Neural crest cell (in vitro differentiated cells): ENCODE measurements at places on chromosomes 3 and 15.
A peak's percentile ranks its signal among the peaks of the same experiment; 100 is the strongest.

- H3K4me1 ChIP-seq, result no peaks in the 10 kb centered on the region
- DNase-seq, result no peak
- no peaks in the 10 kb centered on the region for H3K36me3 ChIP-seq
- no peak overlapping the region for H3K4me3 ChIP-seq
- H3K27me3 ChIP-seq, result peaks cover 51% of the 10 kb centered on the region
These were observed 113.4 kb downstream of the UNC13C start for GRCh38 chr15:54091651-54092050.

GRCh38 chr3:16151109-16151508, 23.4 kb upstream of the GALNT15 start:
- DNase-seq, result no peak
- peaks cover 2% of the 10 kb centered on the region for H3K27me3 ChIP-seq
- H3K4me3 ChIP-seq, result no peak overlapping the region
- H3K36me3 ChIP-seq, result peaks cover 3% of the 10 kb centered on the region
- H3K4me1 ChIP-seq, result no peaks in the 10 kb centered on the region

DNA sequence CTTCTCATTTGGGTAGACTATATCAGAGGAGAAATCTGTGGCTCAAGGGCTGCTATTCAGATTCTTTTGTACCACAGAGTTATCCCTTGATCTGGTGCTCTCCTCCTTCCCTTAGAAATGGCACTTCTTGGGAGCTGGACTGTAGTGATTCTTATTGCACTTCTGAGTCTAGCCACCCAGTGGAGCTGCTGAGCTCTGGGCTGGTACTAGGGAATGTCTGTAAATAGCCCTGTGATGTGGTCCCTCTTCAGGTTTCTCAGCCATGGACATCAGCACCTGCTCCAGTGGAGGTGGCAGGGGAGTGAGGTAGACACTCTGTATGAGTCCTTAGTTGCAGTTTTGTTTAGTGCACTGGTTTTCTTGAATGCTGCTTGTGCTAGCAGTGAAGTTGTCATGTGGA, 1292.6 kb downstream of the SI start:
- H3K4me1 ChIP-seq, result no peaks in the 10 kb centered on the region
- H3K36me3 ChIP-seq, result no peaks in the 10 kb centered on the region
- no peak overlapping the region for H3K4me3 ChIP-seq
- DNase-seq, result peak; percentile 8

- H3K4me1 ChIP-seq, result peaks cover 56% of the 10 kb centered on the region
- H3K36me3 ChIP-seq, result peaks cover 16% of the 10 kb centered on the region
- no peak overlapping the region for H3K27ac ChIP-seq
- H3K4me3 ChIP-seq, result peak overlapping the region; percentile 85
- peaks cover 49% of the 10 kb centered on the region for H3K27me3 ChIP-seq
These were observed 1.0 kb downstream of the ONECUT1 start for GRCh38 chr15:52789008-52789600.

DNA sequence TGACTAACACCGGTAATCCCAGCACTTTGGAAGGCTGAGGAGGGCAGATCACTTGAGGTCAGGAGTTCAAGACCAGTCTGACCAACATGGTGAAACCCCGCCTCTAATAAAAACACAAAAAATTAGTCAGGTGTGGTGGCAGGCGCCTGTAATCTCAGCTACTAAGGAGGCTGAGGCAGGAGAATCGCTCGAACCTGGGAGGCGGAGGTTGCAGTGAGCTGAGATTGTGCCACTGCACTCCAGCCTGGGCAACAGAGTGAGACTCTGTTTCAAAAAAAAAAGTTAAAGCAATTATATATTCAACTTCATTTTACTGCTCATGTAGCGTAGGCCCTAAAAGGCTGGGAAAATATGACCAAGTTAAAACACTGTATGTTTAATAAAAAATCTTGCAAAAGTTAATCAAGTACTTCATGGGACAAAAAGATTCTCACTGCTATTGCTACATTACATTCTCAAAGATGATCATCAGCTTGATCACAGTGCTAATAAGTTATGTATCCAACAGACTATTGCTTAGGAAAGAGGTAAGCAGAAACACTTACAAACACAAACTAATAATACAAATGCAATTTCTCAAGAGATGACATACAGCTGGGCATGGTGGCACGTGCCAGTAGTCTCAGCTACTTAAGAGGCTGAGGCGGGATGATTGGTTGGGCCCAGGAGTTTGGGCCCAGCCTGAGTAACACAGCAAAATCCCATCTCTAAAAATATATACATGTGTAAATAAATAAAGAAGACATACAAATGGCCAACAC, 2.7 kb downstream of the COPS2 start:
- H3K27ac ChIP-seq, result no peak overlapping the region
- no peak for DNase-seq
- no peaks in the 10 kb centered on the region for H3K27me3 ChIP-seq
- H3K36me3 ChIP-seq, result no peaks in the 10 kb centered on the region

DNA sequence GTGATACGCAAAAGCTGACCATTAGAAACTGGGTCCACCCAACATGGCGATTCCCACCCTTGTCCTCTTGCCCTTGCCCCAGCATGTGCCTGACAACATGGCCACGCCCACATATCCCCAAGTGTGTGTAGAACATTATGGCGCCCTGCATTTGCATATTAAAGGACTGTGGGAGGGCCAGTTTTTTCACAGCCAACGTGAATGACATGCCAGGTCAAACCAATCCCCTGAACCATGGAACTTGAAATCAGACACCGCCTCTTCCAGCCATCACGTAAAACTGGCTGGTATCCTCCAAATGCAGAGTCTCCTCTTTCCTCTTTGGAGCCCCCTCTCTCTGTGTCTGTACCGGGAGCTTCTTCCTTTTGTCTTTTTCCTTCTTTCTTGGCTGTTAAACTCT, 156.7 kb upstream of the EPHA6 start:
- no peaks in the 10 kb centered on the region for H3K4me1 ChIP-seq
- no peak for DNase-seq
- H3K36me3 ChIP-seq, result no peaks in the 10 kb centered on the region

DNA sequence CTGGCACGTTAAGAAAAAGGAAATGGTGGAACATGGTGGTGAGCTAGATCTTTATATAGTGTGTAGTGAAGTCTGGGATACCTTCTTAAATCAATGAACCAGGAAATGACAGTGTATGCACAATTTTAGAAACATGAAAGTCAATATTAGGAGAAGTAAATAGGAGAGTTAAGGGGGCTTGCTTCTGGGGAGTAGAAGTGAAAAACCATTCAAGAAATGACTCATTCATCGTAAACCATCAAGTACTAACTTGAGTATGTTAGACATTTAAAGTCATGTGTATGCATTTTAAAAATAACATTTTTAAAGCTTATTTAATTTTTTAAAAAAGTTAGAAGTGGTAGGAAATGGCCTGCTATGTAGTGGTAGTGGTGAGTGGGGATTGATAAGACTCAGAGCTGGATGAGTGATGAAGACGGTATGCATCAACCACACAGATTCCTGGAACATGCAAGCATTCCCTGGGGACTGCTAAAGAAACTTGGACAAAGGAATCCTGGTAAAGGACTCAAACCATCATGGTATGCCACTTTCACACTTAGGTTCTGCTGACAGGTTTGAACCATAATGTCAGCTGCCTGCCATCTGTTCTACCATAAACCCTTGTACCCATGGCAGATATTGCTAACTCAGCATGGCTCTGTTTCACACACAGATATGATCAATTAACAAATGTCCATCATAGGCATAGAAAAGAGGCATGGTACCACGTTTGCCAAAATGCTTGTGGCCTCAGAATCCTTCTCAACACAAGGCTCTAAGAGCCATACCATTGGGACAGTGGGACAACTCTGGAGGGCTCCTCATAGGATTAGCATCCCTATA, 28.9 kb upstream of the MITF start:
- no peaks in the 10 kb centered on the region for H3K4me1 ChIP-seq
- no peaks in the 10 kb centered on the region for H3K36me3 ChIP-seq
- no peak overlapping the region for H3K27ac ChIP-seq

- peaks cover 6% of the 10 kb centered on the region for H3K27me3 ChIP-seq
- peaks cover 11% of the 10 kb centered on the region for H3K4me1 ChIP-seq
- no peak for DNase-seq
- H3K4me3 ChIP-seq, result no peak overlapping the region
These were observed 32.4 kb upstream of the SLC6A6 start for GRCh38 chr3:14369675-14370669.

DNA sequence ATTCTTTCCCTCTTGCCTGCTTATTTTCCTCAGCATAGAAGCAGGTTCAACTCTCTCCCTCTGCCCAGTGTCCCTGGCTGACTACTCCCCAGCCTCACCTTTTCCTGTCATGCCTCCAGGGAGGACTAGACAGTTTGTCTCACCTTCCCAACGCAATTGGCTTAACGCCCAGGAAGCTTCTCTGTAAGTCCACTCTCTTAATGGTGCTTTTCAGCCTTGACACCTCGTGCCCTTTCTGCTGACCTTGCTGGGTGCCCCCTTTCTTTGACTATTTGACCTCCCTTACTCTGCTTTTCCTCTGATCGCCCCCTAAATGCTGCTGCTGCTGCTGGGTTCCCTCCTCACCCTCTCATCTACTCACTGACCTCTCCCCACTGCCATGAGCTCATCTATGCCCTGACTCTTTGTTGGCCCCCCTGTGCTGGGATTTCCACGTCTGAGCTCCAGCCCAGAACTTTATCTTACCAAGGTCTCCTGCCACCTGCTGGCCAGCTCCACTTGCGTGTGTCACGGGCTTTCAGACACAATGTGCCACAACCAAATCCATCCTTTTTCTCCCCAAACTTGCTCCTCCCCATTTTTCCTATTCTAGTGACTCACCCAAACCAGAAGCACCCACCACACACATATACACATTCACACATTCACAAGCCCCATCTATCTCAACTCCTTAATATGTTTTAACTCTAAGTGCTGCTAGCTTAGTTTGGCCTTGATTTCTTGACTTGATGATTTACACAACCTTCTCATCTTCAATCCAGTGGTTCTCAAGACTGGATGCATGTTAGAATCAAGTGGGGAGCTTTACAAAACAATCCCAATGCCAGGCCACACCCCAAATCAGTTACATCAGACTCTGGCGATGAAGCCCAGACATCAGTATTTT, 16.6 kb downstream of the EPB42 start:
- peaks cover 6% of the 10 kb centered on the region for H3K4me1 ChIP-seq
- H3K4me3 ChIP-seq, result no peak overlapping the region
- H3K27ac ChIP-seq, result no peak overlapping the region
- peaks cover 14% of the 10 kb centered on the region for H3K27me3 ChIP-seq

- no peaks in the 10 kb centered on the region for H3K27me3 ChIP-seq
- no peak for DNase-seq
- H3K36me3 ChIP-seq, result no peaks in the 10 kb centered on the region
- no peak overlapping the region for H3K4me3 ChIP-seq
These were observed 26.6 kb downstream of the EHD4 start for GRCh38 chr15:41945731-41946130.

- peak overlapping the region; percentile 63 for H3K27ac ChIP-seq
- no peak for DNase-seq
- peaks cover 16% of the 10 kb centered on the region for H3K27me3 ChIP-seq
- H3K4me3 ChIP-seq, result peak overlapping the region; percentile 92
- H3K4me1 ChIP-seq, result peaks cover 76% of the 10 kb centered on the region
These were observed 1.6 kb downstream of the BOC start for GRCh38 chr3:113212844-113213375.

DNA sequence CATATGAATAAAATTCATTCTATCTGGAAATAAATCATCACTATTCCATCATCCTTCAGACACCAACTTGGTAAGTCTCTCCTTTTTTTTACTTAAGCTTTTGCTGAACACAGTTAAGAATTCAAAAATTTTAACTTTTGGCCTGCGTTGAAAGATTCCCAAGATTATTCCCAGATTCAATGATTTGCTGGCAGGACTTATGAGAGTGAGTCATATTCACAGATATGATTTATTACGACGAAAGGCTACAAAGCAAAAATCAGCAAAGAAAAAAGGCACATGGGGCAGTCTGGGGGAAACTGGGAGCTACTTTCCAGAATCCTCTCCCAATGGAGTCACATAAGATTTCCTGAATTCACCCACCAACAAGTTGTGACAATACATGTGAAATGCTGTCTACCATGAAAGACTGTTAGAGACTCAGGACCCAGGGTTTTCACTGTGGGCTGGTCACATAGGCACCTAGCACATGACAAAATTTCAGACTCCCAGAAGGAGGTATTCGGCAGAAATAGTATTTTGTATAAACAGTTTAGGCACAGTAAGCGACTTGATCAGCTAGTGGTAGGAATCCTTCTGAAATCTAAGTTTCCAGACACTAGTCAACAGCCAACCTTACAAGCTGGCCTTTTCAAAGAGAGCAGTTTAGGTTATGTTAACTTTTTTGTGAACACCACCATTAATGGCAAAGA, 82.1 kb downstream of the DLG1 start:
- H3K4me1 ChIP-seq, result peaks cover 5% of the 10 kb centered on the region
- H3K4me3 ChIP-seq, result no peak overlapping the region
- peaks cover 11% of the 10 kb centered on the region for H3K36me3 ChIP-seq
- no peaks in the 10 kb centered on the region for H3K27me3 ChIP-seq
- H3K27ac ChIP-seq, result no peak overlapping the region

DNA sequence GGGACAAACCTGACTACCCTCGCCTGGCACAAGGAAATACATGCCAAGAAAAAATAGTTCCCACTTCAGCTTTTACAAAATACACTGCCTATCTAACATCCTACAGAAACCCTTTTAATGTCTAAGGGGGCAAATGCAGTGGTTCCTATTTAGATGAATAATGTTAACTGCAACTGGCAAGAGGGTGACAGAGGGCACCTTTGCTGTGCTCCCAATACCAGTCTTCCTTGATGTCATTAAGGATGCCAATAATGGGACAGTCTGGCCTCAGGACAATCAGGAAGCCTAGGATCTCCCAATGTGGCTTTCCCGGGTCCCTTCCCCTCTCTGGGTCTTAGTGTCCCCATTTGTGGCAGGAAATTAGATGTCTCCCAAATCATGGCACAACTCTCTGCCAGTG, 13.9 kb downstream of the CSRNP1 start:
- no peak for DNase-seq
- H3K36me3 ChIP-seq, result no peaks in the 10 kb centered on the region
- no peaks in the 10 kb centered on the region for H3K27me3 ChIP-seq
- H3K4me1 ChIP-seq, result peaks cover 4% of the 10 kb centered on the region
- no peak overlapping the region for H3K4me3 ChIP-seq

- no peaks in the 10 kb centered on the region for H3K4me1 ChIP-seq
- no peak overlapping the region for H3K27ac ChIP-seq
- no peak overlapping the region for H3K4me3 ChIP-seq
- no peaks in the 10 kb centered on the region for H3K27me3 ChIP-seq
These were observed 97.4 kb upstream of the CCDC80 start for GRCh38 chr3:112738366-112738765.

DNA sequence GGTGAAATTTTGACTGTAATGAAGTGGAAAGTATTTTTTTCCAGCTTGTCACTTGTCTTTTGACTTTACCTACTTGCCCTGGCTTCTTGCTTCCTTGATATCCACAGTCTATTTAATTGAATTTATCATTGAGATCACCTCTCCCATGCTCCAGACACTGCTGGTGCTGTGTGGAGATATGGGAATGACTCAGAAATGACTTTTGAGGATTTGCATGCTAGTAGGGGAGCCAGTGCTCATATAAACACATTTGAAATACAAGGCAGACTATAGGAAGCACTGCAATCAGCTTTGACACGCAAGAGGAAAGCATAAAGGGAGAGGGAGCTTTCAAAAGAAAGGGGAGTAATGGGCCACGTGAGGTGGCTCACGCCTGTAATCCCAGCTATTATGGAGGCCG, 7.3 kb upstream of the TRPM1 start:
- no peaks in the 10 kb centered on the region for H3K27me3 ChIP-seq
- H3K36me3 ChIP-seq, result no peaks in the 10 kb centered on the region
- no peak for DNase-seq
- no peaks in the 10 kb centered on the region for H3K4me1 ChIP-seq
- H3K4me3 ChIP-seq, result no peak overlapping the region

- no peak overlapping the region for H3K4me3 ChIP-seq
- H3K27me3 ChIP-seq, result no peaks in the 10 kb centered on the region
- H3K36me3 ChIP-seq, result no peaks in the 10 kb centered on the region
- DNase-seq, result no peak
These were observed 3.8 kb upstream of the LMOD3 start for GRCh38 chr3:69126216-69126615.
